PC-9 (cell line): ENCODE measurements at places on chromosomes 4 and X.

DNA sequence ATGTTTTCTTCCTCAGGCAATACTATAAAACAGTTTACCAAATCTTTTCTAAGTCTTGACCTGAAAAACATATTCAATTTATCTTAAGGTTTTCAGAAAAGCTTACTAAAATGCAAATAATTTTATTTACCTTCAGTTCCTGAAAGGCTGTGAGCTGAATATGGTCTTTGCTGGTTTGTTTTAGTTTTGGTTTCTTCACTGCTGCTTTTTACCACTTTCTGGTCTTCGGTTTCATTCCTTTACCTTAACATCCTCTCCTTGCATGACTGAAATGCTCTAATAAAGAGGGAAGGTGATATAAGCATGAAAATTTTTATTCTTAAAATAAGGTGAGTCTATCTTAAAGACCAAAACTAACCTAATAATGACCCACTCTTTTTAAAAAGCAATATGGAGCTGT lies 97.1 kb upstream of the NRK start:
- DNase-seq, result no peak

DNA sequence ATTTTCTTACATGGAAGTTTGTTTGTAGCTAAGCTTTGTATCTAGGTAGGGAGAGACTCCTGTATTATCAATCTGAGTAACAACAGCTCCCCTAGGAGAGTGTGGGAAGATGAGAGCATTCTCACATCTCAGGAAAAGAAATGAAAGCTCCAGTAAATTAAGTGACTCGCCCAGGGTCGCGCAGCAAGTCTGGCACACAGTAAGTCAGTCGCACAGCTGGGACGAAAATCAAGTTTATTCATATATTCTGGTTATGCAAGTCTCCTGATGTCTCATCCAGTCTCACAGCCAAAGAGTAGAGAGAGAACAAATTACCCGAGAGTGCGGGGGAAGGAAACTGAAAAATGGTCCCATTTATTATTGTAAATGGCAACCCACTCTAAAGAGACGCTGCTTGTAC lies 216.1 kb downstream of the STK32B start:
- no peak for DNase-seq

GRCh38 chr4:110704748-110705439 lies 82.0 kb upstream of the PITX2 start:
- DNase-seq, result no peak

- no peak for DNase-seq
These were observed 129.0 kb upstream of the STX18 start for GRCh38 chr4:4670869-4671268.

GRCh38 chr4:130053723-130054122 lies 957.8 kb downstream of the C4orf33 start:
- DNase-seq, result no peak

GRCh38 chr4:24625091-24625490 lies 40.7 kb upstream of the DHX15 start:
- no peak for DNase-seq

- no peak for DNase-seq
These were observed 172.8 kb downstream of the SCFD2 start for GRCh38 chr4:53193111-53193510.

GRCh38 chr4:130646886-130647285 lies 1550.9 kb downstream of the C4orf33 start:
- DNase-seq, result no peak

DNA sequence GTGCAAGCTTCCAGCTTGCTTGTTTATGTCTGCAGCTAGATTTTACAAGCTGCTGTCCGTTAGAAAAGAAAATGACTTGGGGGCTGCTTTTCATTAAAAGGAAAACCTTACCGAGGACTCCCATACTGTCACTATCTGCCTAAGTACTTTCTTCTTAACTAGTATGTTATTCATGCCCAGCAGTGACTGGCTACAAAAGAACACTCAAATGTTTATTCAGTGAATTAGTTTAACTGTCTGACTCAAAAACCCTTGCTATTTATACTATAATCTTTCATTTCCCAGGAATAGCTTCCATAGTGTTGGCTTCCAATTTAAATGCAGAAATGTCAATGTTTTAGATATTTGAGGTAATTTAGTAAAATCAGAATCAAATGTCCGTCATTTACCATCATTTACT lies 164.9 kb downstream of the DTHD1 start:
- DNase-seq, result no peak

GRCh38 chrX:146881521-146881920 lies 67.0 kb upstream of the CXorf51A start:
- no peak for DNase-seq

DNA sequence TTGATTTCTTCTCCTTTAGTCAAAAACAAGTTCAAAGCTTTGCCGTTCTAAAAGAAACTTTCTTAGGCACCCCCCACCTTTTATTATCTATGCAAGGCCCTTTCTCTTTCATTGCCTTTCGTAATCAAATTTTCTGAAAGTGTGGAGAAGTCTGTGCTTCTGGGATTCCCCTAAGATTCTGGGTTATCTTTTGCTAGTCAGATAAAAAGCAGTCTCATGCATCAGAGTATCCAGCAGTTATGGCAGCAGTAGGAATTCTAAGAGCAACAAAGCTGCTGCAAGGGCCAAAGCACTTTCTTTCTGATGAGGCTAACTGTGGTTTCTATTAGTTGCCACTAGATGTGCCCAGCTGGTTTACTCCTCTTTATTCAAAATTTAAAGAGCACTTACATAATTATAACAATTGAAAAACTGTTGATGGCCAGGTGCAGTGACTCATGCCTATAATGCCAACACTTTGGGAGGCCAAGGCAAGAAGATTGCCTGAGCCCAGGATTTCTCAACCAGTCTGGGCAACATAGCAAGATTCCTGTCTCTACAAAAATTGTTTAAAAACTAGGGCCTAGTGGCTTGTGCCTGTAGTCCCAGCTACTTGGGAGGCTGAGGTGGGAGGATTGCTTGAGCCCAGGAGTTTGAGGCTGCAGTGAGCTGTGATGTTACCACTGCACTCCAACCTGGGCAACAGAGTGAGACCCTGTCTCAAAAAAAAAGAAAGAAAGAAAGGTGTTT lies 296.2 kb downstream of the PAPSS1 start:
- DNase-seq, result no peak

- no peak for DNase-seq
These were observed 56.5 kb upstream of the NKX1-1 start for GRCh38 chr4:1462768-1463075.
